DMS153 (cell line): ENCODE measurements at places on chromosomes 2 and 18.

DNA sequence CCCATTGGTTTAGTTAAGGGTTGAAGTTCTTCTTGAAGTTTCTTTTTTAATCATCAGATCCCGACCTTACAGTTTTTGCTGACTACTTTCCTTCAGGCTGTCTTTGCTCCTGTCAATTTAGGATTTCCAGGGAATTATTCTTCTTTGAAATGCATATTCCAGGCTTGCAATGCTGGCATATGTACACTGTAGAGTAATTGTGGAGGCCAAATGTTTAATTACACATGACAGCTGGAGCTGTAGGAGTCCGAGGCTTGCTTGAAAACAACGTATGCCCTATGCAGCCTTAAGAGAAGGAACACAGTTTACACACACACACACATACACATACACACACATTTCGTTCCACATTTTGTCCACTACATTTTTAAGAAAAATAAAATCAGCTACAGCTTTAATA is 602.3 kb downstream of the TMEM182 start:
- no peak for DNase-seq

- DNase-seq: no peak
These were observed 56.1 kb downstream of the BABAM2 start for GRCh38 chr2:27946530-27947060.

DNA sequence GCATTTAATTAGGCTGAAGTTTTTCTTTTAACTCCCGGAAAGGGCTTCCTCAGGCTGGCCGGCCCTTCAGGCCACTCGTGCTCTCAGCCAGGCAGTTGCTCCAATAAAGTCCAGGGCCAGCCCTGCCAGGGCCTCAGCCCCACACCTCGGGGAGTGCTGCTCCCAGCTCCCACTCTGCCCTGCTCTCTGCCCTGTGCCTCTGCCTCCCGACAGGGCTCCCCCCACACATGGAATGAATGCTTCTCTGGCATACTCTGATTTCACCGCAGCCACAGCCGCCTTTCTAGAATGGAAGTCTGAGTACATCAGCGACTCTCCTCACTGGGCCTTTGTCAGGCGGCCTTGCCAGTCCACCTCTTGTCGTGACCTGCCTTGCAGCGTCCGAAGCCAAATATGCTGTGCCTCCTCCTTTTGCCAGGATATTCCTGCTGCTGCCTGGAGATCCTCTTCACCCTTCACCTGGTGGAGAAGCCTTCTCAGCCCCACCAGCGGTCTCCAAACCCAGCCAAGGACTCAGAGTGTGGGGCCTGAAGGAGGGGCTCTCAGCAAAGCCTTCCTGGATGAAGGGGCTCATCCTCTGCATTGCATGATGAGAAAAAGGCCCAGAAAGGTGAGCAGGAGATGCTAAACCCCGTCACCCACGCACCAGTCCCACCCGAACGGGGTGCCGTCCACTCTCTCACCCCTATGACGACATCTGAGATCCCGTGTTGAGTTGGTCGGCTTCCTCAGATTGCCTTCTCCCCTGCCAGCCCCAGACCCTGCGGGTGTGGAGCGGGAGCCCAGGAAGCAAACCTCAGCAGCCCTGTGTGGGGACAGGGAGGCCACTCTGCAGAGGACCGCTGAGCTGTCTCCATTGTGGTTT is 472.7 kb upstream of the HS6ST1 start:
- no peak for DNase-seq

GRCh38 chr2:232417489-232417888 is 10.8 kb downstream of the ALPG start:
- no peak for DNase-seq

DNA sequence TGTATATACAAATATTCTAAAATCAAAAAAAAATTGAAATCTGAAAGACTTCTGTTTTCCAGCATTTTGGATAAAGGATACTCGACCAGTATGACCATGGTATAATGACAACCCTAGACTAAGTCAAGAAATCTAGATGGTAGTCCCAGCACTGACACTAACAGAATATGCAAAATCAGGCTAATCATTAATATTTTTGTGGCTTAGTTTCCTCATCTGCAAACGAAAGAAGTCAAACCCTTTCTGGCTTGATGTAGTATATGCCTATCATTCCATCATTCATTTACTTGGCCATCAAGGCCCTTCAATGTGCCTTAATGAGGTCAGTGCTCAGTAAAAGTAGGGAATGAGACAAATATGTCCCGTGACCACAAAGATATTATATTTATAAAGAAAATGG is 83.5 kb downstream of the NCKAP5 start:
- DNase-seq: no peak

DNA sequence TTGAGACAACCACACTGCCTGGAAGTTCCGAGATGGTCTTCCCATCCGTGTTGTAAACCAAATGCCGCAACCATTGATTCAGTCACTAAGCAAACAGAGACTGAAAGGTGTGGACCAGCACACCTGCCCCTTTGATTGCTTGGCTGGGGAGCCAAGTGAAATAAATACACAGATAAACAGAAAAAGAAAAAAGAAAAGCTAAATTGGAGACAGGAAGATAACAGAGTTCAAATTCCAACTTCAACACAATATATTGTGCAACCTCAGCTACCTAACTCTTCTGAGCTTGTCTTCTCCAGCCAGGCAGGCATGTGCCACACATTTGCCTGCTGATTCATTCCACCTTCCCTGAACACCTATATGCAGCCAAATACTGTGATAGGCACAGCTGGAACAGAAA is 110.9 kb downstream of the PID1 start:
- DNase-seq: peak; percentile 31

DNA sequence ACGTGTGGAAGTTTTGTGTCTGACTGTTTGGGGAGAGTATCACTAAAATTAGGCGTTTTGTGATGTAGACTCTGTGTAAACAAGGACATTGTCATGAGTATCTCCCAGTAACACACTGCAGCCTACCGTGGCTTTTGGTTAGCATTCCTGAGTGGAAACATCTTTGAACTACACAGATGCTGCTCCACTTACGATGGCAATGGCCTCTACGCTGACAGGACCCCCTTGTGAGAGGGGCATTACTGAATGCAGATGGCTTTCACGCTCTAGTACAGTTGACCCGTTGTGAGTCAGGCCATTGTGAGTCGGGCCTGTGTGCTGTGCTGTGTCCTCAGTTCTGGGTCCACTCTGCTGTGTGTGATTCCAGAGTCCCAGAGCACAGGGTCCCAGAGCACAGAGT is 34.4 kb upstream of the ADNP2 start:
- no peak for DNase-seq

GRCh38 chr2:199228887-199229819 is 228.6 kb downstream of the SATB2 start:
- no peak for DNase-seq

- no peak for DNase-seq
These were observed 146.1 kb upstream of the SATB2 start for GRCh38 chr2:199603721-199604291.

DNA sequence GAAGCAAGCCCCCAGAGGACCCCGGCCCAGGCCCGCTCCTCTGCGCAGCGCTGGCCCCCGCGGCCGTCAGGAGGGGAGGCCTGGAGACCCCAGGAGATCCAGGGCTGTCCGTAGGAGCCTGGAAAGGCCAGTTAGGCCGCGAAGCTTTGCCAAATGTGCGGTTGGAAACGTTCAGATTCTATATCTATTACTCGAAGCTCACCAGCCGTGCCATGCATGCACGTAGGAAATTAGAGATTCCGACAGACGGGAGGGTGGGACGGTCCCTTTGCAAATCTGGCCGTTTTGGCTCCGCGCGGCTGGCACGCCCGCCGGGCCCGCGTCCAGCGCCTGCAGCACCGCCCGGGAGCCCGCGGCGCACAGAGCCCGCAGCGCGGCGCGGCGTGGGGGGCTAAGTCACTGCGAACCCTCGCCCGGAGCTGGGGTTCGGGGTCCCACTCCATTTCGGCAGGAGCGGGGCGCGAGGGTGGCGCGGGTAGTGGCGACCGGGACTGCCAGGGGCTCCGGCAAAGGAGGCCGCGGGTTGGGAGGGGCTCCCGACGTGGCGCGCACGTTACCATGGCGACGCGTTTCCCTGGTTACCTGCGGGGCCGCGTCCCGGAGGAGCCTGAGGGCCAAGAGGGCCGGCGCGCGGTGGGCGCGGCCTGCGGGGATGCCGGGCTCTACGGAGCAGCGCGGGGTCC is 488.6 kb upstream of the SMIM21 start:
- peak; percentile 25 for DNase-seq

DNA sequence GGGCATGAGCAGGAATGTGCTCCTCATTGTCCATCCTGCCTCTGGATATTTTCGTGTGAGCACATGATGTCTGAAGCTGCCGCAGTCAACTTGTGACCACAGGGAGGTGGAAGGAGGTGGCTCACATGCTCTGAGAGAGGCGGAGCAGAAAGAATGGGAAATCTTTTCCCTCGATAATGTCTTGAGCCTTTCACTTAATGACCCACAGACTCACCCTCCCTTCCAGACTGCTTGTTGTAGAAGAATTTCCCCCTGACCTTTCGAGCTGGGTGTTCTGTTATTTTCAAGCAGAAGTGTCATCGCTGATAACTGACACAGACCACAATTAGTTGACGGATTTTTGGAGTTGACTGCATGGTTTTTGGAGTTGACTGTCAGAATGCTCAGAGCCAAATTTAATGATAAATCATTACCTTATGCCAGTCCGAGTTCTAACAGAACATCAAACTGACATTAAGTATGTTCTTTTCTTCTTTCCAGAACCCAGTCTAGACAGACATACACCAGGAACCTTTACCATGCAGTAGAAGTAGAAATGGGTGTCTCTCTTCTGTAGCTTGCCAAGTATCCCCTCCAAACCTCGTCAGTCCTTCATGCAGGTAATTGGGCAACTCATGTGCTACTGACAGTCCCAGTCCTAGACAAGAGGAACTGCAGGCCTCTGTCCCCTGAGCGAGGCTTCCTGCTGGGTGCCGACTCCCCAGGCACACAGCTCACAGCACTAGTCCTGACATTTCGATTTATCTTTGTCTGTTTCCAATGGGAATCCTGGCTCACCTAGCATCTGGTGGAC is 29.4 kb upstream of the RTTN start:
- no peak for DNase-seq

DNA sequence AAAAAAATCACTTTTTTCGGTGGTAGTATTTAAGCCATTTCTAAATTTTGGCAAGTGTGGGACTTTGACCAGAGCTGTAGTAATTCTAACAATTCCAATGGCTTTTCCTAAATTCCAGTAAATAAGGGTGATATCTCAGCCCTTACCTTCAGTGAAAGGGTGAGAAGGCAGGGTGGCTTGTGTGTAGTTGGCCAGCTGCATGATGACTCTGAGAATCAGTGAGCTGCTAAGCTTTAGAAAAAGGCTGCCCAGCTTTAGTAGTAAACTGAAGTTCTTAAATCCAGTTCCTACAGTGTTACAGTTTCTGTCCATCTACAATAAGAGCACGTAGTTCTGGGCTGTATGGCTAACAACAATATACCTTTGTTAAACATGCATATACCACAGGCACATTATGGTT is 42.0 kb downstream of the OXER1 start:
- DNase-seq: no peak
